COR-L47 (cell line): ENCODE measurements at places on chromosomes 12 and 14.

- DNase-seq: no peak
These were observed 23.9 kb downstream of the SCAF11 start for GRCh38 chr12:45966486-45966885.

DNA sequence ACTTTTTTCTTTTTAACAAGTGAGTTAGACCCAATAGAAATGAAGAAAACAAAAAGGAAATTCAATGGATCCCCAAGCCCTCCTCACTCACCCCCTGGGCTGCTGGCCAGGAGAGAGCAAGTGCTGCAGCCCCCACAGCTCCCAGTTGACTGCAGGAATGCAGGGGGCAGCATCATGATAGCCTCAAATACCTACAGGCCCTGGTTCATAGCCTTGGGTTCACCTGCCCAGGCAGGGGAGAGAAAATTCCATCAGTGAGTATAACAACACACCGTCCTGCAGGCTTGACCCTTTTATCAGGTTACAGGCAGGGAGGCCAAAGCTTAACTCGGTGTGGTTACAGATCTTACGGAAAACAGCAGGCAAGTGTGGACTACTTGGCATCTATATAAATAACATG, 76.3 kb downstream of the PHLDA1 start:
- DNase-seq: no peak

DNA sequence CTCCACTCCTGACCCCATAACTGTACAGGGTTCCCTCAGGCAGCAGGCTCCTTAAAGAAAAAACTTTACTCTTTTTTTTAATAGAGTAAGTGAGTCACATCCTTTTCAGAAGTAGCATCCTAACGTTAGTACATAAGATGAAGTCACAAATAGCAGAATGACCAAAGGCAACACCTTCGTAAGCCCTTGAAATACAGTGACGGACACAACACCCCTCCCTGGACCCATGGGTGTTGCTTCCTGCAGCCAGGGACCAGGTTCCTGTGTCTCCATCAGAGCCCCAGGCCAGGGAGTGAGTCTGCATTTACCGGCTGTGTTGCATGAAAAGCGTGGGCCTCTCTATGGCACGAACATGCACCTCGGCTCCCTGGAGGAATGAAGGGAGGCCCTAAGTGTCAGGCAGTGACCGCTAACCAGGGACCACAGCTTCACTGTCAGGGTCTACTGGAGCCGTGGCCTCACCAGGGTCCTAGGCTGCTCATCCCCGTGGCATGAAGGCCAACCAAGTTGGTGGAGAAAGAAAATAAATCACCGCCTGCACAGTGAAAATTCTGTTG, 340.0 kb upstream of the SFSWAP start:
- DNase-seq: no peak

DNA sequence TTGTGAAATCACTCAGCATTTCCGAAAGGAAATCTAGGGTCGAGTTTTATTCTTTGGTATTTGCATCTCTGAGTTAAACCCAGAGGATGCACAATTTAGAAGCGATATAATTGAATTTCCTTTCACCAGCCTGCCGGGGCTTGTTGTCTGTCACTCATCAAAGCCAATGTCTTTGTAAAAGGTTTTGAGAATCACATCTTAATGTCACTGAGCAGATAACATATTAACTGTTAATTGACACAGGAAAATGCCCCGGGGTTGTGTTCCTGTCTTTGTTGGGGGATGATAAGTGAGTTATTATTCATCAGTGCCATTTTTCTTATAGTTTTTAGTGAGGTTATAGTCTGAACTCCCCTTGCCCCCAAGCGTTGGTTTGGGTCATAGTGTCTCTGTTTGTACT, 73.4 kb downstream of the DUSP6 start:
- DNase-seq: no peak

- peak; percentile 61 for DNase-seq
These were observed 18.1 kb downstream of the EGLN3 start for GRCh38 chr14:33932576-33933345.

GRCh38 chr14:75630695-75631452, 29.8 kb downstream of the ERG28 start:
- DNase-seq: no peak

GRCh38 chr14:24398293-24398652, 530 bp upstream of the NYNRIN start:
- DNase-seq: no peak
